ENCODE measurements at places on chromosomes 2 and 18.

- no peak for DNase-seq
These were observed 38.8 kb downstream of the SCTR start for GRCh38 chr2:119485336-119486110.

DNA sequence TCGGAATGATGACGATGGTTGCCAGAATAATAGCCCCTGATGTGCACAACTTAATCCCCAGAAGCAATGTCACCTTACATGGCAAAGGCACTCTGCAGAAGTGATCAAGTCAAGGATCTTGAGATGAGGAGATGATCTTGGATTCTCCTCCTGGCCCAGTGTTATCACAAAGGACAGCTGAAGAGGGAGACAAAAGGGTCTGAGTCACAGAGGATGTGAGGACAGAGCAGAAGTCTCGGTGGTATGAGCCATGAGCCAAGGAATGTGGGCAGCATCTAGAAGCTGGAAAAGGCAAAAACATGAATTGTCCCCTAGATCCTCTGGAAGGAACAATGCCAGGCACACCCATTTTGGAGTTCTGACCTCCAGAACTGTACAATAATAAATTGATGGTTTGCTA is 358.5 kb downstream of the MYCN start:
- no peak for DNase-seq

DNA sequence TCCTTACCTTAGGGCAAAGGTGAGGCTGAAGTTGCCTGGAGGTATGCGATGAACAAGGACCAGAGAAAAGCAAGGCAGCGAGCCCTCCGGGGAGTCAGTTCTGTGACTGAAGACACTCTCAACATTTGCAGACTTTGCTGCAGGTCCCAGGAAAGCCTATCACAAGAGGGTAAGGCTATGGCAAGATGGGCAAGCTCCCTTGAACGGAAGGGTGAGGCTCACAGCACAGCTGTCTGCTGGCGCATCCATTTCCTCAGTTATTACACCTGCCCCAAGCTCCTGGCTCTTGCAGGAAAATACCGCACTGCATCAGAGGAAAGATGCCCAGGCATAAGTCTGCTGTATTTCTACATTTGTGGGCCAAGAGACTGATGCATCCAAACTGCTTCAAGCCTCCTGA is 141.4 kb downstream of the BCL11A start:
- no peak for DNase-seq

GRCh38 chr2:38353402-38353801 is 23.7 kb downstream of the ATL2 start:
- no peak for DNase-seq
